Lung microvascular endothelial cell (primary cell): ENCODE measurements at places on chromosomes 13 and 19.

DNA sequence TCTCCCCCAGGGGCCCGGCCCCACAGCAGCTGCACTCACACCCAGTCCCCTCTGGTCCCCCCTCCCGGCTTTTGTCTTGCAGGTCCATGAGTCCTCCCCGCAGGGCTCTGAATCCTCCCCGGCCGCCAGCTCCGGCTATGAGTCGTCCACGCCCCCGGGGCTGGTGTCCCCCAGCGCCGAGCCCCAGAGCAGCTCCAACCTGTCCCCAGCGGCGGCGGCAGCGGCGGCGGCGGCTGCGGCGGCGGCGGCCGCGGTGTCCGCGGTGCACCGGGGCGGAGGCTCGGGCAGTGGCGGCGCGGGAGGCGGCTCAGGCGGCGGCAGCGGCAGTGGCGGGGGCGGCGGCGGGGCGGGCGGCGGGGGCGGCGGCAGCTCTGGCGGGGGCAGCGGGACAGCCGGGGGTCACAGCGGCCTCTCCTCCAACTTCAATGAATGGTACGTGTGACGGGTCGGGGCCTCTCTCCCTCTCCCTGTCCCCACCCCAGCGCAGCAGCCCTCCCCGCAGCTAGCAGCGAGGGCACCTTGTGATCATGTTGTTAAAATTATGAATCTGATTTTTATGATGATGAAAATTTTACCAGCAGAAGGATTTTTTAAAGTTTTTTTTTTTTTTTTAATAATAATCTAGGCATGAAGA, 3.8 kb downstream of the ZIC2 start:
- DNase-seq: no peak

DNA sequence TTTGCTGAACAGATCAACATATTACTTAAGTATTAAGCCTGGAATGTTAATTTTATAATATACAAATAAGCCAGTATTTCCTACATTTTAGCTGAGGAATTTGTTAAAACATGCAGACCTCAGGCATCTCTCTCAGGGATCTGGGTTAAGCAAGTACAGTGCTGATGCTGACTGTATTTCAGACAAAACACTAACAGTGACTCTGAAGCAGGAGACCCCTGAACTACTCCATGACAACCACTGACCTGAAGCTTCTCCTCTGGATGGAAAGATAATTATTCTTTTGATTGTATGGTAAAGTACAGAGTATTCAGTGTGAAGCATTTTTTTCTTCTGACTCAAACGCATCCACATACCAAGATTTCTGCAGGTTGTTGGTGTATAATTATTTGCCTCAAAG, 680.8 kb downstream of the LIG4 start:
- DNase-seq: no peak

DNA sequence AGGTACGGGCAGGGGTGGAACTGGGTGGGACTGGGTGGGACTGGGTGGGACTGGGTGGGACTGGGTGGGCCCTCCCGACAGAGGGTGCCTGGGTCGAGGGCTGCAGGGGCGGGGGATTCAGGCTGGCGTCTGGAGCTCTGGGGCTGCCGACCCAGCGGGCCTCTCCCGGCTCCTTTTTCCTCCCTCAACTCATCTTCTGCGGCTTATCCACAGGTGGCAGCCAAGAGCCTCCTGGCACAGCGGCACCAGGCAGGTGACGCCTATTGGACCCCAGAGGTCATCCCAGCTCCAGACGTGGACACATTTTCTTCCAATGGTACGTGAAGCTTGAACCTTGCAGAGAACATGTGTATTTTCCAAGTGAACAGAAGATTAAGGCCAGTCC, 533 bp downstream of the ZNF544 start:
- DNase-seq: peak; percentile 54

DNA sequence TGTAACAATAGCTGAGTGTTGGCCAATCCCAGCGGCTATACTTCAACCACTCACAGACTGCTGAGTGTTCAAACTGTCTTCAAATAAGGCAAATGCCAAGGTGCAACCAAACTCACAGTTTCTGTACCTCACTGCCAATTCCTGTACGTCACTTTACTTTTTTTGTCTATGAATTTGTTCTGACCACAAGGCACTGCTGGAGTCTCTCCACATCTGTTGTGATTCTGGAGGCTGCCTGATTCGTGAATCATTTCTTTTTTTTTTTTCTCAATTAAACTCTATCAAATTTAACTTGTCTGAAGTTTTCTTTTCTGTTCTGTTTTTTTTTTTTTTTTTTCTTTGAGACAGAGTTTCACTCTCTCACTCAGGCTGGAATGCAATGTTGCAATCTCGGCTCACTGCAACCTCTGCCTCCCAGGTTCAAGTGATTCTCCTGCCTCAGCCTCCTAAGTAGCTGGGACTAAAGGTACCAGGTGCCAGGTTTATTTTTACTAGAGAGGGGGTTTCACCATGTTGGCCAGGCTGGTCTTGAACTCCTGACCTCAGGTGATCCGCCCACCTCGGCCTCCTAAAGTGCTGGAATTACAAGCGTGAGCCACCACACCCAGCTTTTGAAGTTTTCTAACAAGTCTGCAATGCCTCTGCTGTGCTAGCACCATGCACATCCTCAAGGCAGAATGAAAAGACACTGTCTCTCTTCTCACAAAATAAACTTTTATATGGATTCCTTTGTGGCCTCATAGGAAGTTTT, 401.7 kb downstream of the IRS2 start:
- DNase-seq: no peak

DNA sequence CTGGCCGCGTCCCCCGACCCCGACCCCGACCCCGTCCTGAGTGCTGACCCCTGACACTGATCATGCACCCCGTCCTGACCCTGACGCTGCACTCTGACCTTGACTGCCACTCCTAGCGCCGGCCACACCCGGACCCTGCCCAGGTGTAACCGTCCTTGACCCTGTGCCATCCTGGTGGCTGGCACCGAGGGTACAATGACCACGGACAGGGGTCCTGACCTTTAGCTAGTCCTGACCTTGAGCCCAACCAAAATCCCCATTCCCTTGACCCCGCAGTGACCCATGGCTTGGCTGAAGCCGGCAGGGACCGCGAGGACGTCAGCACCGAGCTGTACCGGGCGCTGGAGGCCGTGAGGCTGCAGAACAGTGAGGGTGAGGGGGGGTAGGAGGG, 25.9 kb downstream of the CLEC4M start:
- DNase-seq: no peak

GRCh38 chr19:28118235-28118634, 1094.7 kb downstream of the UQCRFS1 start:
- DNase-seq: no peak

DNA sequence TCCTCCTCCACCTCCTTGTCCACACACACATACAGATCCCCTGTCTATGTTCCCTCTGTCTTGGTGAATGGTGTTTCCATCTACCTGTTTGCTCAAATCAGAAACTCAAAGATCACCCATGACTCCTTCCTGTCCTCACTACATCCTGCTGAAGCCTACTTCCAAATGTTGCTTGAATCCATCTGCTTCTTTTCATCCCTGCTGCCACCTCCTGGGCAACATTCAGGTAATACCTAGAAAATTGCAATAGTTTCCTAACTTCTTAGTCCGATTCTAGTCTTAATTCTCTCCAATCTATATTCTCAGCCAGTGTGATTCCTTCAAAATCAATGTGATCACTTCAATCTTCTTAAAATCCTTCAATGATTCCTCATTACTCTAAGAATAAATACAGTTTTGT, 155.5 kb upstream of the STARD13 start:
- peak; percentile 7 for DNase-seq

- no peak for DNase-seq
Measured at GRCh38 chr13:91745967-91746366, 347.5 kb downstream of the GPC5 start.

DNA sequence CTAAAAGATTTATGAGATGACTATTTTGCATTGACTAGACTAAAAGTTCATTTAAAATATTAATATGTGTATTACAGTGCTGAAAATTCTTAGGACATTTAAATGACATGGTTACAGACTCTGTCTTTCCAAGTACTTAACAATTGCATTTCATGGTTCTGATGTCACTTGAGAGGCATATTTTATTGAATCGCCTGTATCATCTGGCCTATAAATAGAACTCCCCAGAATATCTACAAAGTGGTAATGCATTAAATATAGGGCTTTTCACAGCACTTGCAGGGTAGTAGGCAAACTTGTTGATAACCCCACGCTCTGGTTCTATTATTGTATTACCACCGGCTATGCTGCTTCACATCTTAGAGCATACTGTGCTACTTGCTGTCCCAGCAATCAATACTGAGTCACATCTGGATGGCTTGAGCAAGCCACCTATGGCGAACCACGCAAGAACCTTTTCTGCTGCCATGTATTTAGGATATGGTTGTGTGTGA, 400.6 kb downstream of the HS6ST3 start:
- no peak for DNase-seq

DNA sequence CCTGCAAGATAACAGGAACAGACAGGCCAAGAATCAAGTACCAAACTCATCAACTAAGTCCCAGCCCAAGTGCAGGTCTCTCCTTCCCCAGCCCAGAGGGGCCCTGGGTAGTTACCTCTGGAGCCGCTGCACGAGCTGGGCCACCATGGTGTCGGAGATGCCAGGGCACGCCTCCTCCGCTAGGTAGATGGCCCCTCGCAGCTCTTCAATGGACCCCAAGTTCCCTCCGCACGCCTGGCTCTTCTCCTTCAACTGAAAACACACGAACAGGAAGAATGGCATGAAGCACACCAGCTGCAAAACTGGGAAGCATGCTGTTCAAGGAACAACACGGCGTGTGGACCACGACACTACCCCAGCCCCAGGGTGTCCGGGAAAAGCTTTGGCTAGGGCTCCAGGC, 119.9 kb downstream of the STK24 start:
- DNase-seq: no peak

GRCh38 chr13:81957121-81957520, 1616.2 kb upstream of the SPRY2 start:
- no peak for DNase-seq

DNA sequence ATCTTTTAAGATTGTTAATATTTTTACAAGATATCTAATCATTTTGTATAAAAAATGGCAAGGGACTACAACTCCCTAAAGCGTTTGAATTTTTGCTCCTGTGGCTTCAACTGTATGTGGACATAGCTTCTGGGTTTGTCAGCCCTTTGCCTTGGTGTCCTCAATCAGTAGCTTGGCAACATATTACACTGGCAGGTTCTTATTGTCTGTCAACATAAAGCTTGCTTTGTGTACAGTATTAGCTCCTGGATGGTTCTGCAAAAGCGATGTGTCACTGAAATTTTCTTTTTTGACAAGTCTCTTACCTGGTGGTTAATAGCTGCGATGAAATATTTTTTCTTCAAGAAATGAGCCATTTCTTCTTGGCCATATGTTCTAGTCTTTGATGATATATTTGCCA, 190.0 kb downstream of the HS6ST3 start:
- no peak for DNase-seq

DNA sequence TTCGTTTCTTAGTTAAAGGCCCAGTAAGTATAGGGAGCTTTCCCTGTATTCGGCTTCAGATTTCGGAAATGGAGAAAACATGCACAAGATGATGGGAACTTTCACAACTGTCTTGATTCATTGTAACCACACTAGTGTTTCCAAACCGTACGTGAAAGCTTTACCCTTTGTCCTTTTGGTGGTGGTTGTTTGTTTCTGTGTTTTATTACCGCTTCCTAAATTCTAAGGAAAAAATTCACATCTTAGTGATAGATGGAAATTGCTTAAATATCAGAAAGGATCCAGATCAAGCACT, 504 bp upstream of the VWA8 start:
- DNase-seq: no peak

DNA sequence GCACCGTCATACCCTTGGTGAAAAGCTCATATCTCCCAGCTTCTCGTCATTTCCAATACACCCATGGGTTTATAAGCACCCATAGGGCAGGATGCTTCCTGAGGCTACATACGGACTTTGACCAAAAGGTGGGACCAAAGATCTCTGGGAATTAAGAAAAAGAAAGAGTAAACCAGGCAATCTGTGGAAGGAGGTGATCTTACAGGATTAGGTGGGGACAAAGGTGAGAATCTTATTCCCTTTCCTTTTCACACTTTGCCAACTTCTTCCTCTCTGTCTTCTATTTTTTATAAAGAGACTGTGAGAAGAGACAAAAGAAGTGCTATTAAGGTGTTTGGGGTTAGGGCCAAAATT, 172.0 kb downstream of the DLEU7 start:
- DNase-seq: no peak

DNA sequence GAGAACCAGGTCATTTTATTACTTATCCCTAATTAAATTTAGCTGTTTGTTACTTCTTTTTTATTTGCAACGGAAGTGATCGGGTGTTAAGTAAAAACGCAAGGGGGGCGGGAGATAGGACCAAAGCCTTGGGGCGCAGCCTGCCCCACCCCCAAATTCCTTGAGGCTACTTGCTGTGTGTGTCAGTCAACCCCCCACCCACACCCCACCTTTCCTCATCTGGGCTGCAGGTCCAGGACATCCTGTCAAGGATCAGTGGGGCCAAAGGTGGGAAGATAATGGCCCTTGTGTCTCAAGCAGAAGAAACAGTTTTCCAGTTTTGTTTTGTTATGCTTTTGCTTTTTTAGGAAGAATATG, 1.2 kb upstream of the FOXO1 start:
- DNase-seq: no peak

DNA sequence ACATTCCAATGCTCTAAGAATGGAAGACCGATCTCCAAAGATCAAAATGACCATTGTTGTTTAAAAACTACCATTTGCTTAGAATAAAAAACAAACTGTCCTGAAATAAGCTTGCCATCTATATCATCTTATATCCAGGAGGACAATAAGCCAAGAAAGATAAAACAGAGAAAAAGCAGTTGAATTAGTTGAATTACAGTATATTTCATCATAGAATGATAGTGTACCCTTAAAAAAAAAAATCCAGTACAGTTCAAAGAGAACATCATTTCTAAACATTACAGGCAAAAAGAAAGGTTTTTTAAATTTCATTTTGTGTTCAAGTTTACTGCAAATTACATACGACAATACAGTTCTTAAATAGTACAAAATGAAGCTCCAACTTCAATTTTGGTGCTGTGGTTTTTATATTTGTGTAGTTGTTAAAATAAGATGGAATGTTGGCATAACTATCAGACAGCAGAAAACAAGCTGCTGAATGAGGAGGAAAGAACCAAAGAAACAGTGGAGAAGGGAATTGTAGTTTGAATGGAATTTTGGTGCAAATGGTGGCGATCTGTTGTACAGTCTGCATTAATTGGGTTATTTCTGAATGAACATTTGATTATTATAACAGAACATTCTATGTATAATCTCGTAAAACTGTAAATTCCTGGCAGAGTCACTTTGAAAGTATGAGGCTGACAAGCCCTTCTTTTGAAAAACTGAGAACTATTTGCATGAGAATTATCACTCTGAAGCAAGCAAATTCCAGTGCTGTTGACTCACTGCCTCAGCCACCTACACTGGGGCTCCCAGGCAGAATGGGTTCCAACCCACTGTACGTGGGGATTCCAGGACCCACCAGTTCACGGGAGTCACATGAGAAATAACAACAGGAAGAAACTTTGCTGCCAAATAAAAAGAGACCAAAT, 37.7 kb downstream of the LHFPL6 start:
- peak; percentile 72 for DNase-seq
